Thyroid gland (tissue), 4 donors: ENCODE measurements at places on chromosomes 1 and 21. TPM values are rescaled to one million over a fixed set of nuclear protein-coding genes. Genes with fewer than 3 reads are reported as not detected.

GRCh38 chr21:44778499-44778911 lies 23.1 kb downstream of the UBE2G2 start:
- DNase-seq: no peak

- no peak for DNase-seq
Observed at GRCh38 chr1:165686971-165687433, 11.4 kb downstream of the ALDH9A1 start.

DNA sequence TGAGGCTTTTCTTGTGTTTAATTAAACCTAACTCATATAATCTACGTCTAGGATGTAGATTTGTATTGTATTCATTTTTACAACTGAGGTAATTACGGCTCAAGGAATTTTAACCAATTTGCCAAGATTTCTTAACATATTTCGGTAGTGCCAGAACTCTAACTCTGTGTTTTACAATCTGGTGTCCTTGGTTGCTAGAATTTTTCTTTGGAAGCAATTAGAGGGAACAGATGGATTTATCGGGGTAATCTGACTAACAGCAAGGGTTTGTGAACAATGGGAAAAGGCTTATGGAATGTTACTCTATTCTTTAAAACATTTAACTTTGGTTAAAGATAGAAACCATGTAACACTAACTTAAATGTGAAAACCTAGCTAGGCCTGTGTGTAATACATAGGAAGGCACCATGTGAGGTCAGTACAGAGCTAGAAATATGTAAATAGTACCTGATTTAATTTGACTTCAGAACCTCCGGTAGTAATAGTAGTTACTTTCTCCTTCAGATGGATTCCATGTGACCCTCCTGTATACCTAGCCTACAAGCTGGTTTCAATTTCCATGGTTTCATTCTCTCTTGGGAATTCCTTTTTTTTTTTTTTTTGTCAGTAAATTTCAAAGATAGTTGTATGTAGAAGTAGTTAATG lies 1.2 kb downstream of the MTF2 start:
- DNase-seq: no peak

- no peak for DNase-seq
Observed at GRCh38 chr1:220655961-220656740, 34.0 kb upstream of the C1orf115 start.

DNA sequence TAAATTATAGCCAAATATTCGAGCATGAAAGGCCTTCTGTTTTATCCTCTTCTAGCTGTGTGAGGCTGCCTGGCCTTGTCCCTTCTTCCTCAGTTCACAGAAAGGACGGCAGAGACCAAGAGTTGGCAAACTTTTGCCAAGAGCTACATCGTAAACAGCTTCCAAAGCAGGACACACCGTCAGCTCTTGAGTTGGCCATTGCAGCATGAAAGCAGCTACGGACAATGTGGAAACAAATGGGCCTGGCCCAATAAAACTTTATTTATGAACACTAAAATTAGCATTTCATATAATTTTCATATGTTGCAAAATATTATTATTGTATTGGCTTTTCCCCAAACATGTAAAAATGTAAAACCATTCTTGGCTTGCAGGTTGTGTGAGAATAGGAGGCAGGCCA lies 10.7 kb downstream of the C21orf58 start:
- DNase-seq: no peak

GRCh38 chr1:118984086-118984721 lies 3.9 kb downstream of the TBX15 start:
- DNase-seq: peak; percentile 35

DNA sequence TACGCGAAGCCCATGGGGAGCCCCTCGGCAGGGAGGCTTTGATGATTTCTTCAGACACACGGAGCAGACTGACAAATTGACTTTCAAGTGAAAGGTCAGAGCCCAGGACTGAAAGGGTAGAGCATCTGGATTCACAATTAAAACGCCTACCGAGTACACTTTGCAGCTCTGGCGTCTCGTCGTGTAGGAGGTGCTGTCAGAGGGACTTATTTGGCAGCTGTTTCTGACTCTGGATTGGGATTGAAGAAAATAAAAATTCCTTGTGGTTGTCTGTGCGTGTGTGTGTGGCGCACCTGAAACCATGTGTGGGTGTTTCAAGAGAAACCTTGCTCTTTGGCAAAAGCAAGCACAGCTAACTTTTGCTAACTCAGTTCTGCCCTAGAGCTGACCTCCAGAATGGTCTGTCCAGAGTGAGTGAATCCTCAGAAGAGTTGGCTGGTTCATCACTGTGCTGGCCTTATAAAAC lies 348.7 kb downstream of the HLX start:
- DNase-seq: no peak

- no peak for DNase-seq
Observed at GRCh38 chr1:213423041-213423440, 372.0 kb downstream of the RPS6KC1 start.

GRCh38 chr1:216168546-216168945 lies 254.7 kb downstream of the USH2A start:
- no peak for DNase-seq

DNA sequence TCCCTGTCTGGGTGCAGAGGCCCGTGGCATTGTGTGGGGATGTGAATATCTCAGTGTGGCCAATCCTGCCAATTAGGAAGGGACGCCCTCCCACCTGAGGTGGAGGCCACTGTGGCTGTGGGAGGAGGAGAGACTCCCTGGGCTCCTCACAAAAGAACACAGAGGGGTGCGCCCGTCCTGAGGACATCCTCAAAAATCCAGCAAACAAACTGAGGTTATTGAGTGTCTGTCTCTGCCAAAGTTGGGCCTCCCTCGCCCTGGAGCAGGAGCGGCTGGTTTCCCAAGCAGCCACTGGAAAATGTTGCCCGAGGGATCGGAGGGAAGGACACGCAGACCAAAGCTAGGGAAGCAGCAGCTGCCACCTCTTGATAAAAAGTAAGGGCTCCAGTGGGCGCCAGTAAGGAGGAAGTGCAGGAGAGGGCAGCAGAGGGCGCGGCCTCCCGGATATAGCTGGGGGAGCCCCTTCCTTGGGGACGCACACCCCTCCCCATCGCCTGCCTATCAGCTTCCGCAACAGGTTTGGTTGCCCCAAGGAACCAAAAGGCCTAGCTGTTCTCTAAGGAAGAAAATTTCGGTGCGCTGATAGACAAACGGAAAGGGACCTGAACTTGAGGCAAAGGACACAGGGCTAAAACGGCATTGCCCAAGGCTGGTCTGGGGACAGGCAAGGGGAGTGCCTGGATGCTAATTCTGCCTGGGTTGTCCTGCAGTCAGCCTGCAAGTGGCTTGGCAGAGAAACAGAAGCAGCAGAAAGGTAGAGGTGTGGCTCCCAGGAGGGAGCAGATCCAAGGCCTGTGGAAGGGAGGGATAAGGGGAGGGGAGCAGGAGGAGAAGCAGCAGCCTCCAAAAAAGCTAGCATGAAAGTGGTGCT lies 1.7 kb upstream of the GRIK3 start:
- no peak for DNase-seq

- DNase-seq: no peak
Observed at GRCh38 chr1:33098371-33098770, 17.4 kb downstream of the AZIN2 start.

DNA sequence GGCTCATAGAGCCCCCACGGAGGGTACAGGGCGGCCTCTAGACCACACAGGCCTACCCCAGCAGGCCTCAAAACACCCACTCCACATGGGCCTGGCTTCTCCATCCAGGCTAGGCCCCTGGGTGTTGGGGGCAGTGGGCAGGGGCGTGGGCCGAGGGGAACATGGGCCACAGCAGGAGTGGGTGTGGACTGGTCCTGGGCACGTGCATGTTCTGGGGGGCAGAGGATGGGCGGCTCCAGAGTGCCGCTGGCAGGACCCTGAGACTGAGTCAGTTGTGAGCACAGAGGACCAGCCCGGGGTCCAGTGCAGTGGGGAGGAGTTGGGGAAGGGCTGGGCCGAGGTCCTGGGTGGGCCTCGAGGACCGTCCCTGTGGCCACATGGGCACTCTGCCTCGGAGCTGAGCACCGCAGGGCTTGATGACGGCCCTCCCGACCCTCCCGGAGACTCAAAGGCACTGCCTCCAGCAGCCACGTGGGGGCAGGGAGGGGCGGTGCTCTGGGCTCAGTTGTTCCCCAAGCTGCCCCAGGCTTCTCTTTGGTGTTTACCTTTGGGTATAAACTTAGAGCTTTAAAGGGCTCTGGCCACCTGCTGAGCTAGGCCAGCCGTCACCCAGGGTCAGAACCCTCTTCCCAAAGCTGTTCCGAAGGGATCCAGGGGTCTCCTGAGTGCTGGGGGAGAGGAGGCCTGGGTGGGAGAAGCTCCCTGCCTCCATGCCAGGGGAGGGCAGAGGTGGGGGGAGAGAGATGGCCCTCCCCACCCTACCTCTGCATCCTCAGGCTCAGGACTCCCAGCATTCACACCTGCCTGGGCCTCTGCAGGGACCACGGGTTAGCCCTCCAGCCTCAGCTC lies 79.9 kb downstream of the MORN1 start:
- peak; percentile 65 for DNase-seq

DNA sequence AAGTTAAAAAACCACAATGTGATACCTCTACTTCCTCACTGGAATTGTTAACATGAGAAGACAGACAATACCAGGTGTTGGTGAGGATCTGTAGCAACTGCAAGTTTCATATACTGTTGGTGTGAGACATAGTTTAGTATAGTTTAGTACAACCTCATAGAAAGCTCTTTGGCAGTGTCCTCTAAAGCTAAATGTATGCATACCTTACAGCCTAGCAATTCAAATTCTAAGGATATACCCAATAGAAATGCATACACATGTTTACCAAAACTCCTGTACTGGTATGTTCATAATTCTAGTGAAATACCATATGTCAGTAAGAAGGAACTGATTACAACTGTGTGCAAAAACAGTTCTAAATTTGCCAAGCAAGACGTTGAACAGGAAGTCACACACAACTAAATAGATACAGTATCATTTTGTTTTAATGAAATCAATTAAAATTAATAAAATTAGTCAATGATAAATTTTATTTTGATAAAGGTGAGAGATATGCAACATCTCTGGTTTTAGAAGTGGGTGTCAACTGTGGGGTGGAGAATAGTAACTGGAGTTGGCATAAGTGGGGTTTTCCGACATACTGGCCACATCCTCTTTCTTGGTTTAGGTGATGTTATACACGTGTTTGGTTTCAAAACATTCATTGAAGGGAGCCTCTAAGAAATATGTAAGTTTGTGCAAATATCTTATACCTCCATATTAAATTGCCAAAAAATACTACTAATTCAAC lies 450.7 kb downstream of the PTPRC start:
- no peak for DNase-seq

DNA sequence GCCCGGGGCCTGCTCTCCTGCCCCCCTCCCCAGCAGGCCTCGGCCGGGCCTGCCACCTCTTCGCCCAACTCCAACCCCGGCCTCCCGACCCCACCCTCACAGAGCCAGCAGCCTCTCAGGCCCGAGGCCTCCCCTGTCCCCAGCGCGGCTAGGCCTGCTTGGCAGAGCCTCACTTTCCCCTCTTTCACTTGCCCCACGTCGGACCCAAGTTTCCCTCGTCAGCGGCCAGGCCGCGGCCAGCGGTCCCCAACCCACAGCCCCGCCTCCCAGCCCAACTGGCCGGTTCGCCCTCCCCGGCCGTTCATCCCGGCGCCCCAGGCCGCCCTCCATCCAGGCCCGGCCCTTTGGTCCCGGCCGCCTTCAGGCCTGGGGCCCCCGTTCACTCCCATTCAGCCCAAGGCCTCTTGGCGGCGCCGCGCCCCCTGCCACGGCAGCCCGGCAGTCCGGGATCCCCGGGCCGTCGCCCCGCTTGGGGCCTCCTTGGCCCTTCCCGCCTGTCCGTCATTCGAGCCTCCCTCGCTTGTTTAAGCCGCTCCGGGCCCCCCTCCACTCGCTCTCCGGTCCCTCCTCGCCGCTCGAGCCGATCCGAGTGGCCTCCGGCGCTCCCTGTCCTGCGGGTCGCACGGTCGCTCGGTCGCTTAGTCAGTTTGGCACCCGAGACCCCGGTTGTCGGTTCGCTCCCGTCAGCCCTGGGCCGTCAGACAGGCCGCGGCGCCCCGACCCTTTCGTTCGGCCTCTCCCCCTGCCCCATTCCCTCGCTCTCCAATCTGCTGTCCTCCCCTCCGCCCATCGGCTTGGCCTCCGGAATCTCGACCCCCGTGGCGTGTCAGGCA lies 1.4 kb downstream of the LRRC41 start:
- peak; percentile 59 for DNase-seq

DNA sequence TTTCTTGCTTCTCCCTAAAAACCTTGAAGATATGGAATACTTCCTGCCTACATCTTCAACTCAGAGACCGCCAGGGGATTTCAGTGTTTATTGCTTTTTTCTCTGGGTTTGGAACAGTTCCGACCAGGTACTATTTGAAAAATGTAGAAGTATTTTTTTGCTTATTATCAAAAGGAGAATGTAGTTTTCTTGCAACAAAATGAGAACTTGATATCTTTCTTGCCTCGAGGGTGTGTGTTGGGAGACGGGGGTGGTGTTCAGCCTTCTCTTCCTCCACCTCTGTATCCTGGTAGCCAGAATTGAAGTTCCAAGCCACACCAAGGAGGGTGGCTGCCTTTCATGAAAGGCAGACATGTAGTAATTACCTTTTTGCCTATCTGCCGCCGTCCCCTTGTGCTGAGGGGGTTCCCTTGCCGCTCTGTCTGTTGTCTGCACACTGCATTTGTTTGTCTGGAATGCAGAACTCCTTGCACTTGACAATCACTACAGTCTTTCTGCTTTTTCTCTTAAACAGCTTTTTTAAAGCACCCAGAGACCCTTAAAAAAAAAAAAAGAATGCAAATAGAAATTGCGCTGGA lies 212.1 kb downstream of the PBX1 start:
- no peak for DNase-seq

- DNase-seq: no peak
Observed at GRCh38 chr1:172746091-172746949, 87.4 kb downstream of the FASLG start.

DNA sequence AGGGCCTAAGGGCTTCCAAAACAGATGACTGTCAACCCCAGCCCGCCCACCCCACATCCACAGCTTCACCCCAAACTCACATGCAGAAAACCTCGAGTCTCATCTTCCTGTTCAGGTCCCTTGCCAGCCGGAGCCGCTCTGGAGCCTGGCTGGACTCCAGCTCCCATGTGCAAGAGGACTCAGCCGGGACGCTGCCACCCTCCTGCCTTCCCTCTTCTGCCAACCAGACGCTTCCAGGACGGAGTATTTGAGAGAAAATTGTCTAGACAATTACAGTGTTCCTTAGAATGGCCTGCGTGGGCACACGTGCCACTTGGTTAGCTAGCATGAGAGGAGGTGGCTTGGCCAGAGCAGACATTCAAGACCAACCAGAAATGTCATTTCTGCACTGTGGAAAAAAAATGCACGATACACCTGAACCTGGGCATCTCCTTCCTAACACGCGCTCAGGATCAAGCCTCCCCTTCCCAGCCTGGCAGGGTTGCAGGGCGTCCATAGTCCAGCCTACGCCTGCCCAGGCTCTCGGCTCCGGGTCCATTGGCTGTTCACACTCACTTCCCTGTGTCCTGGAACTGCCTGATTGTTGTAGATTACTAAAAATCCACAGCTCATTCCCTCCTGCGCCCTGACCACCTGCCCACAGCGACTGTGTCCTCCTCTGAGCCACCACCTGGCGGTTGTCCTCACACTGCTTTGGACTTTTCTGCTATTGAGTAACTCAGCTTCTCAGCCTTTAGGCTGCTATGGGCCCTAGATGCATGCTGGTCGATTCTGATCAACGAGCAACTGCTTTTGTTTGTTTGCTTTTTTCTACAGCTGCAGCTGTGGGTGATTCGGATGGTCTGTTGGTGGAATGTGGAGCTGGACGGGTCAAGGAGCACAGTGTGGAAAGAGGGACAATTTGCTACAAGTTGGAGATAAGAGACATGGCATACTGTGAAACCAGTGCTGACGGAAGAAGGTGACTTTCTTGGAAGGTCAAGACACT lies at the start of gene CLDN14:
CLDN14 (minus strand) TSS at position 708 of the 988 bp plus-strand sequence. CDS start 18,427 bp downstream, outside the sequence.
- DNase-seq: peak; percentile 64

Gene OPRD1
- total RNA-seq: 0.24 TPM

Gene AGT
- total RNA-seq: 14.4 TPM

Gene PGLYRP4
- not detected for total RNA-seq

Gene S100A8
- 35.6 TPM for total RNA-seq

Gene ADAMTS5
- 22.0 TPM for total RNA-seq
